ENCODE measurements at places on chromosomes 1 and 21.
A peak's percentile ranks its signal among the peaks of the same experiment; 100 is the strongest.

DNA sequence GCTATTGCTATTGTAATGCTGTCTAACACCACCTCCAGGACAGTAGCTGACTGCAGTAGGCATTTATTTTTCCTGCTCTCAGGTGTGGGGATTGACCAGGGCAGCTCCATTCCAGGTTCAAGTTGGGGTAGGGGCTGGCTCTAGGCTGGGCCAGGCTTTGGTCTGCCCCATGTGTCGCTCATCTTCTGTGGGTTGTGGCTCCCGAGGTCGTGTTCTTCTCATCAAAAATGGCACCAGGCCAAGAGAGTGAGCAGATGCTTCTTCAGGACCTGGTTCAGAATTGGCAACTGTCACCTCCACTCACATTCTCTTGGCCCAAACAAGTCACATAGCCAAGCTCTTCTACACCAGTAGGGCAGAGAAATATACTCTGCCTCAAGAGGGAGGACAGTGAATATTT is 133.7 kb downstream of the PTPRU start:
- DNase-seq: no peak

DNA sequence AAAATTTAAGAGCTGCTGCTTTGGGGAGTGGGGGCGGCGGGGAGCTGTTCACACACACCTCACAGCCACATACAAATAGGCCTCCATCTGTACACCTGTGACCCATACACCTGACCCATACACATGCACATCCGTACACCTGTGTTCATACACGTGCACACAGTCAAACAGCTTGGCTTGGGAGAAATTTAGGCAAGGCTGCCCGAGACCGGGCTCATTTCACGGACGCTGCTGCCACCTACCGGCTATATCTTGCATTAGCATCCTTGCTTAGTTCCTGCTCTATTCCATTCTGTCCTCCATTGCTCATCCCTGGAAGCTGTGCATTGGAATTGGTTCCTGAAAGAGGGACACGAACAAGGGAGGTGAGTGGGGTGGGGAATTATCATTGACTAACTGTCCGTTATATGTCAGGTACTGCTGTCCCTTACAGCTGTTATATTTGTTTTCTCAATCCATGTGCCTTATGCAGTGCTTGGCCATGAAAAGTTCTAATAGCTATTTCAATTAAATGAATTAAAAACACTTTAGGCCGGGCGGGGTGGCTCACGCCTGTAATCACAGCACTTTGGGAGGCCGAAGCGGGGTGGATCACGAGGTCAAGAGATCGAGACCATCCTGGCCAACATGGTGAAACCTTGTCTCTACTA is 37.1 kb upstream of the EPB41 start:
- DNase-seq: peak; percentile 74

DNA sequence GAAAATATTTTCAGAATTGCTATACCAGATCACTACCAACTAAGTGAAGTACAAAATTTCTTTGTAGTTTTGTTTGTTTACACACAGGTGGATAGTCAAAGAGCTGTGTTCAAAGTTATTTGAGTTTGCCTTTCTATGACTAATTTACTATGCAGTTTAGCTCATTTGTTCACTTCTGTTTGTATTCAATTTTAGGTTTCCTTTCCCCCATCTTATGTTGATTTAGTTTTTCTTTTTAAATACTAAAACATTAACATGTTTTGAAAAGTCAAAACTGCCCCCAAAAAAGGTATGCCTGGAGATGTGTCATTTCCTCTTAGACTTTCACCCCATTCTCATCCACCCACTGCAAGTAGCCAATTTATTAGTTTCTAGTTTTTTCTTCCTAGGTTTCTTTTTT is 18.7 kb upstream of the RIPPLY3 start:
- DNase-seq: no peak

DNA sequence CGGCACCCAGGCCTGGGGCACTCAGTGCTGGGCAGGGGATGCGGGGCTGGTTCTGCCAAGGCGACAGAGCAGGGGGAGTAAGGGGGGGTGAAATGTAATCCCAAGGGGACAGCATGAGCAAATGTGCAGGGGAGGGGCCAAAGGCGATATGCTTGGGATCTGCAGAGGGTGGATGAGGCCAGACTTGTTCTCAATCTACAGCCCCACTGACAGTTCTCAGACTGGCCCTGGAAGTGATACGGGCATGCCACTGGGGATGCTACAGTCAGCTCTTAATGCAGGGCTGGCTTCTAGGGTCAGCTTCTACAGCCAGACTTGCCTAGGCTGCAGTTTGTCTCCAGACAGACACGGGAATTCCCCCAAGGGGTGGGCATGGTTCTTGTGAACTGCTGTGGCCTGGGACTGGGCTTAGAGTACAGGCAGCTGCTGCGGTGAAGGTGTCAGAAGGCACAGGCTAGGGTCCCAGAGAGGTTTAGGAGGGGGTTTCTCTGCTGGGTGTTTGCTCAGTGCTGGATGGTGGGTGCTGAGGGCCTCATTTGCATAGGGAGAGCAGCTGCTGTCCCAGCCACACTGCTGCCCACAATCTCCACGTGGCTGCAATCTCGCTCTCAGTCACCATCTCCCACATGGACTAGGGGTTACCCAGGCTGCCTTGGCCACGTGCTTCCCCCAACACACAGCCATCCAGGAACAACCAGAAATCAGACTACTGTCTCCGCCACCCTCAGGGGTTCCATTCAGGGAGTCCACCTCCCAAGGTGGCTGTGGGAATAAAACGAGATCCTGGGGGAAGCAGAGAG is 190.1 kb downstream of the HIVEP3 start:
- no peak for DNase-seq

- no peak for DNase-seq
Observed at GRCh38 chr1:18942340-18942739, 14.1 kb downstream of the IFFO2 start.

- no peak for DNase-seq
Observed at GRCh38 chr1:162376691-162377090, at the start of gene SPATA46. Gene SPATA46 (minus strand): TSS chr1:162376854. CDS start chr1:162376790, 64 bp downstream.

GRCh38 chr1:196214866-196215265 is 393.4 kb downstream of the KCNT2 start:
- peak; percentile 57 for DNase-seq

DNA sequence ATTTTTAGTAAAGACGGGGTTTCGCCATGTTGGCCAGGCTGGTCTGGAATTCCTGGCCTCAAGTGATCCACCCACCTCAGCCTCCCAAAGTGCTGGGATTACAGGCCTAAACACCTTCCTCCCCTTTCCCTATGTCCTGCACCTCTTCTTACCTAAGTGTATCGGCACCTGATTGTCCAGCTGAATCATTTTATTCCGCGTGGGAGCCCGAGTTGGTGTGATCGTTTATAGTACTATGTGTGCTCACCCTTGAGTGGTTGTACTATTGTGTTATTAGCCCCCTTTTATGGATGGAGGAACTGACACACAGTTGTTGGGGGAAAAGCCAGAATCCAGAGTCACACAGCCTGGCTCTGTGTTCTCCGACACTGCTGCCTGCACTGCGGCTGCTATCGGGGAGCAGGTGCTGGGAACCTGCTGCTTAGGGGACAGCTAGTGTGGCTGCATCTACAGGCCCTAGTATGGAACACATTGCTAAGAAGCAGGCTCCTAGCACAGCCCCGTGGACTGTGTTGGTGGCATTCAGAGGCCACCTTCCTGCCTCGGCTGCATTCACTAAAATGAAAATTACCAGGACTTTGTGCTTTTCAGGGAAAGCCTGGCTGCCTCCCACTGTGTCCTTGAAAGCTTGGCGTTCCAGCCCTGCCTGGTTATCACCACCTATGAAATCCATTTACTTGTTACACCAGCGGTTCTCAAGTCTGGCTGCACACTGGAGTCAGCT is 21.6 kb downstream of the ENO1 start:
- no peak for DNase-seq

DNA sequence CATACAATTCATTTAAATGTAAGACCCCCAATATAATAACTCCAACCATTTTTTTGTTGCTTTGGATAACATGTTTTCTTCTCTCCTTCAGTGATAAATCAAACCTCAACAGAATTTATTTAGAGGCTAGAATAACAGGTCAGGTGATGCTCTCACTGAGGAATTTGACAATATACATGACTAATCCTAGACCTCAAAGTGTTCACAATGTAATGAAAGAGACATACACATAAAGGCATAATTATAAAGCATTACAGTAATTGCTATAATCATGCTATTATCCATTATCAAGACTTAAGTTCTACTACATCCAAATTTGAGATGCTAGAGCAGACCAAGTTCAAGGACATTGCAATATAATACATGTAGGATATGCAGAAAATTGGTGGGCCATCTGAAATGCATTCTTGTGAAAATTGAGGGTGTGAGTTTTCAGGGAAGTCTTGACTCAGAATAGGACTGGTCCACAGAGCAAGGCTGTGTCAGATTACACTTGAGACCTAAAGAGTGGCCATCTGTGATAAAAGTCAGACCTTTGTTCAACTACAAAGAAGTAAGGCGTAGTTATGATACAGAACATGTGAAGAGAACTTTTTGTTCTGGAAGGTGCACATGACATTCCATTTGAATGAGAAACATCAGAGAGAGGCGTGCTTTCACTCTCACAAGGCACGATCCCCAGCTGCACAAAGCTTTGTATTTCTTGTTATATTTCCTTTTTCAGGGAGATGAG is 45.5 kb downstream of the UTP25 start:
- DNase-seq: peak; percentile 52

DNA sequence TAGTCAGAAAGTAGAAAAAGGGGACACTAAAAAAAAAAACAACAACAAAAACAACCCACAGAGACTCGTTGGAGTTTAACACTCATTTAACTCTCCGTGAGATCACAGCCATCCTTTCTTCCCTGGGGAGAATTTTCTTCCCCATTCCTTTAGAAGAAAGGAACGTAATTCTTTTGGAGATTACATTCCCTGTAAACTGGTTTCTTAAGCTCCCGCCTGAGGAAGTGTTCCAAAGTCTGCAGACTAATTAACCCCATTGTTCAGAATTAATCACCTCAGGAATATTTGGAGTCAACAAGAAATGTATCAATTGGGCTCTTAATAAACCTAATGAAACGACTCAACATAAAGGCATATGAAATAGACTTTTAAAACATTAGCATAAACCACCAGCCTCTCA is 228.2 kb upstream of the CSF3R start:
- no peak for DNase-seq

- peak; percentile 87 for DNase-seq
Observed at GRCh38 chr1:151340870-151341754, 5.9 kb downstream of the RFX5 start.

DNA sequence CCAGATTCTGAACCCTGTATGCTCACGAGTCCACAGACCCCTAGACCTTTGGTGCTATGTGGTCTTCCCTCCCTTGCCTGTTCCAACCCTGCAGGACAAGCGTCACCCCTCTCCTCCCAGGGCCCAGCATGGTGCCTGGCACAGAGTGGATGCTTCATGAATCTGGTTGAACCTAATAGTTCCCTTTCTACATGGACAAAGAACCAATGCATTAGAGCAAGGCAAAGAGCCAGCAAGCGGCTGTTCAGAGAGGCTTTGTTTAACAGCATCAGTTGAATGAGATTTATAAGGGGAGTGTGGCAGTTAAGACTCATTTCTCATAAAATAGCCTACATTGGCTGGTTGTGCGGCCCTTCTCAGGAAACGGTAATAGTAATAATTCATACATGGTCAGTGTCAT is 14.9 kb downstream of the SLC26A9 start:
- no peak for DNase-seq

DNA sequence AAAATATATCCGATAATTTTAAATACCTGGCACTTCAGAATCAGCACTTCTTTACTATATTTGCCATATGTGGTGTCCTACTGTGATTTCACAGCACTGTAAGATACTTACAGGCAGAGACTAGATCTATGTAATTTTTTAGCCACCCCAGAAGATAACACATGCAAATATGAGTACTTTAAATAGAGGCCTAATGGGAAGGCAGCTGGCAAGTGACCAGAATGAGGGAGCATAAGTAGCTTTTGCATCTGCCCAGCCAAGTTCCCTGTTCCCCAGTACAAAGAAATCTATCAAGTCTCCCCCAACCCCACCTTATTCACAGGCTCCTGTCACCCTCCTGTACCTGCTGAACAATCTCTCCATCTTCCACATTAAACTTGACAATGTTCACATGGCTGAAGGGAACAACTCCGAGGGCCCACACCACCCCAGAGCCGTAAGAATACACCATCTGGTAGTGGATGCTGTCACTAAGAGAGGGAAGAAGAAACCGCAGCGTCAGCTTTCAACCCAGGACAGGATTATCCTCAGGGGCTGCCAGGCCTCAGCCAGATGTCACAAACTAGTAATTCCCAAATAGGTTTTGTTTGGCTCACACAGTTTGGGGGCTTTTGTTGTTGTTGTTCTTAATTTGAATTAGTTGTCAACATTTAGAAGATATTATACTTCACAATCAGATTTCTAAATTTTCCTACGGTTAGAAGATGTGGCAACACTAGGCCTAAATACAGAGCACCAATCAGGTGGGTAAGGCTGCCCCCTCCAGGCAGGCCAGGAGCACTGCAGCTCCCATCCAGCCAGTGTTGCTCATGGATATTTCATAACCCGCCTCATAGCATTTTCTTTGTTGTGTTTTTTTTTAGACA is 10.4 kb downstream of the EMC1 start:
- DNase-seq: peak; percentile 67

GRCh38 chr1:211920141-211920572 is 89.6 kb upstream of the LPGAT1 start:
- DNase-seq: peak; percentile 41

GRCh38 chr1:179921981-179922872 is 32.4 kb upstream of the CEP350 start:
- DNase-seq: no peak

DNA sequence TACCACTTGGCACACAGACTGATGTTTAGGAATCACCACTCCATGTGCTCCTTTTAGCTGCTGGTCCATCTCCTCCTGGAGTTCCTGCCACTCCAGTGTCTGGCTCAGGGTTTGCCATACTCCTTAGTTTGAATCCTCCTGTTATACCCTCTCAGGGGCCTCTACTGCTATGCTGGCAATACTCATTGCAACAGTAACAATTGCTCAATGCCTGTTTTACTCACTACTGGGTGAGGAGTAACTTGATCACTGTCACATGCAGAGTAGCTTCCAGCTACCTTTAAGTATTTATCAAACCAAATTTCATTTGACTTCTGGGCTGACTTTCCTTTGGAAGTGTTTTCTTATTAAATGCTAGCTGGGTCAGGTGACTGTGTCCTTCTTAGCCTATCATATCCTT is 107.2 kb upstream of the WLS start:
- DNase-seq: no peak

DNA sequence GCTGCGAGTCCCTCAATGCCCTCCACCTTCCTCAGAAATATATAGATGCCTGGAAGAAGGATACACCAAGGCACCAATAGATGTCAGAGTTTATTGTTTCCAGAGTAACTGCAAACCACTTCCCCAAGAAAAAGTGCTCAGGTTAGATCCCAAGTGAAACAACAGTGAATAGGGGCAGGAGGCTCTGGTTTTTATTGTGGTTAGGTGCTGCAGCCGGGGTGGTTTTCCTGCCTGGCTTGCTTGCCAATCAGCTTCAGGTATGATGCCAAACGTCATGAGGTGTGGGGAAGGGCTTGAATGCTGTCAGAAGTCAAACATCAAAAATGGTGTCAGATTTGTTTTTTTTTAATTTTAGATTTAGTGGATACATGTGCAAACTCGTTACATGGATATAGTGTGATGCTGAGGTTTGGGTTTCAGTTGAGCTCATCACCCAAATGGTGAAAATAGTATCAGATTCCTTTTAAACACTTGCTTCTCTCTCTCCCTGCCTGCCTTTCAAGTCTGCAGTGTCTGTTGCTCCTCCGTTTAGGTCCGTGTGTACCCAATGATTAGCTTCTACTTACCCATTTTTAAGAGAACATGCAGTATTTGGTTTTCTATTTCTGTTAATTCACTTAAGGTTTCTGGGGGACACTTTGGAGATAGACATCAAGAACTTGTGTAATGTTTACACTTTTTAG is 1317.0 kb downstream of the MRPL39 start:
- DNase-seq: no peak
